ENCODE measurements at places on chromosomes 1 and 21.

DNA sequence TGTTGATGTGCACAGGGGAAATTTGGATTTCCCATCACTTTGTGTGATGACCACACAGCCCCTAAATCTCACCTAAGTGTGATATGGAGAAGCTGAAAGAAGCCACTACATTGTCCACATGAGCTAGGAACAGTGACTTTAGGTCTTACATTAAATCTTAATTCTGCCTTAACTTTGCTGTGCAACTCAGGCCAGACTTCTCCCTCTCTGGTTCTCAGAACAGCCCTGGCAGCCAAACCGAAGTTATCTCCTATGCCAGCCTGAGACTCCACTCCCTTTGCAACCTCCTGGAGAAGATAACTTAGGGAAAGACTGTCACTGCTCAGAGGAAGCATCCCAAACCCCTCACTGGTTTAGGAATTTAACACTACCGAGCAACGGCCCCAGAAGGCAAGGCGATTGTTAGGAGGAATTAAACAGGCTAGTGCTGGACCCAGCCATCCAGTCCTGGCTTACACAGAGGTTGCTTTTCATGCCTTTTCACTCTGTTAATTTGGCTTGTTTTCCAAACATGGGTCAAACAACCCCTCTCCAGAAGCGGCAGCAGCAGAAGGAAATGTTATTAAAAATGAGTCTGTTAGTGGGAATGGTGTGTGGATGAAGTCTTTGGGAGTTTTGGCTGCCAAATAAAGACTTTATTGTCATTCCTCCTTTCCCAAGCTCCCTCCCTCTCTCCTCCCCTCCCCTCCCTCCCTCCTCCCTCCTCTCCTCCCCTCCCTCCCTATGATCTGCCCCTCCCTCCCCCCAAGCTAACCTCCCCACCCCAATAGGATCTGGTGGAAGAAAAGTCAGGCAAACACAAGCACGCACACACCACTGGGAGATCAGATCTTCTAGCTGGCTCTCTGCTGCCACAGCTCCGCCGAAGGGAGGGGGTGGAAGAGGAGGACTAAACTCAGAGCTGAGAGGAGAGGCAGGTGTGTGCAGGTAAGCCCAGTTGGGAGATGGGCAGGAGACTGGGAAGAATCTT is at the start of gene PRELP:
PRELP (plus strand) TSS at position 795 of the 970 bp plus-strand sequence. CDS start 7,379 bp downstream, outside the sequence.
- DNase-seq: no peak

DNA sequence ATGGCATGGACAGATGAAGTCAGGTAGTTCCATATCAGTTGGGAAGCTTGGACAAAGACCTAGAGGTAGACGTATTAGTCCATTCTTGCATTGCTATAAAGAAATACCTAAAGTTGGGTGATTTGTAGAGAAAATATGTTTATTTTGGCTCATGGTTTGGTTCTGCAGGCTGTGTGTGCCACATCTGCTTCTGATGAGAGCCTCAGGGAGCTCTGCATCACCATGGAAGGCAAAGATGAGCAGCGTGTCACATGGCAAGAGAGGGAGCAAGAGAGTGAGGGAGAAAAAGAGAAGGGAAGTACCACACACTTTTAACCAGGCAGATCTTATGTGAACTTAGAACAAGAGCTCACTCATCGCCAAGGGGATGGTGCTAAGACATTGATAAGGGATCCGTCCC is 9.0 kb downstream of the TSACC start:
- peak; percentile 48 for DNase-seq

GRCh38 chr1:81551946-81552345 is 248.8 kb upstream of the ADGRL2 start:
- no peak for DNase-seq

DNA sequence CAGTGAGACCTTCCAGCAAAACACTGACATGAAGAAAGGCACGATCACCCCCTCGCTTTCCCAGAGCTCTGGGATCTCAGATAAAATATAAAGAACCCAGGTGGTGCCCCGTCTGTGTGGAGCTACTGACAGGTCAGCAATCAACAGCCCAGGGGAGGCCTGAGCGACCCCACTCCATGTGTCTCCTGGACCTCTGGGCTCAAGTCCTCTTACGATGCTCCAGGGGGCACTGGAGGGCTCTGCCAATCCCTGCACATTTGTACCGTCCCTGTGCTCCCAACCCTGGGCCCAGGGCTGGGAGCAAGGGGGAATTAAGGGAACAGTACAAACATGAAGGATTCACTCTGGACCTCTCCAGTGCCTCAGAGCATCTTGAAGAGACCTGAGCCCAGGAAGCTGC is 12.5 kb downstream of the S100A7A start:
- DNase-seq: no peak

DNA sequence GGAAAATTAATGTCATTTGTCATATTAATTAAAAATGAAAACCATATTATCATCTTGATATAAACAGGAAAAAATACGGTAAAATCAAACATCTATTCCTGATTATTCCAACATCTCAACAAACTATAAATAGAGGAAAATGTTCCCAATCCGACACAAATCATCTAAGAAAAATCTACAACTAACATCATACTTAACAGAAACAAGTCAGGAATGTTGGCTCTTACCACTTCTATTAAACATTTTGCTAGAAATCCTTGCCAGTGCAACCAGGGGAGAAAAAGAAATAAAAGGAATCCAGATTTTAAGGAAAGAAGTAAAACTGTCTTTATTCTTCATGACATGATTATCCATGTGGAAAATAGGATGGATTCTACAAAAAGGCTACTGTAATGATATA is 77.0 kb upstream of the IRF2BP2 start:
- DNase-seq: no peak

- peak; percentile 27 for DNase-seq
These were observed 32.9 kb downstream of the GPA33 start for GRCh38 chr1:167057241-167057688.

DNA sequence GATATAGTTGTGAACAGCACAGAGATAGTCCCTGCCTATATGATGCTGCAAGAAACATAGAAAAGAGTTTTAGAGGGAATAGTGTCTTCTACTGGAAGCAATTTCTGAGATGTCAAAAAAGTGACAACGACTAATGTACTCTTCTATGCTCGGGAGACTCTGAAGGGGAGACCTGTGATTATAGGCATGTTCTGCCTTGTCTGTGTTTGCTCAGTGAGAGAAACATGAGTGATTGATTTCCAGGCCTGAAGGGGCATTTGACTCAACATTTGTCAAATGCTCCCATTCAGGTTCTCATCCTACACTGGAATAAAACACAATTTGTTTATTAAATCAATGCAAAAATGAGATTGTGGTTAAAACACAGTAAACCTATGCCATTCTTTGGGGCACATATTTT is 131.8 kb downstream of the CTH start:
- no peak for DNase-seq

DNA sequence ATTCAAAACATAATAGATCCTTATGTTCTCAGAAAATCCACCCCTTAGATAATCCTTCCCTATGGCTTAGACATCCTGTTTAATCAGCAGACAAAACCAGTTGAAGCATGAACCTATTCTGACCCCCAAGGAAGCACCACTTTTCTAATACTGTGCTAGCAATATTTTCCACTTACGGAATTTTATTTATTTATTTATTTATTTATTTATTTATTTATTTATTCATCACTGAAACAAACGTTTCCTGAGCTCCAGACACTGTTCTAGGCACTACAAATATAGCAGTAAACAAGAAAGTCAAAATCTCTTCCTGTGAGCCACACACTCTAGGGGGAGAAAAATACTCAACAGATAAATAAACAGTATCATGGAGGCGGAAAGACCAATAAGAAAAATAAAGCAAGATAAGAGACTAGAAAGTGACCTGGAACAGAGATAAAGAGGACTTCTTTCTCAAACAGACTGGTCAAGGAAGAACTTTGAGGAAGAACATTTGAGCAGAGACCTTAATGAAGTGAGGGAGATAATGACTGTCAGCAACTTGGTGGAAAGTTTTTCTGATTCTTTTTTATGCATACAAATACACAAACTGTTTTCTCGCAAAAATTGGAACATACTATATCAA is 145.5 kb upstream of the POGK start:
- DNase-seq: no peak
